HT1080 (cell line): ENCODE measurements at places on chromosomes 12 and 14. TPM values are rescaled to one million over a fixed set of nuclear protein-coding genes. Genes with fewer than 3 reads are reported as not detected.

The EVL gene
- 11.4 and 21.7 TPM in 2 replicates for total RNA-seq

- no peak for DNase-seq
Observed at GRCh38 chr12:83676781-83677295, 990.1 kb downstream of the TMTC2 start.

DNA sequence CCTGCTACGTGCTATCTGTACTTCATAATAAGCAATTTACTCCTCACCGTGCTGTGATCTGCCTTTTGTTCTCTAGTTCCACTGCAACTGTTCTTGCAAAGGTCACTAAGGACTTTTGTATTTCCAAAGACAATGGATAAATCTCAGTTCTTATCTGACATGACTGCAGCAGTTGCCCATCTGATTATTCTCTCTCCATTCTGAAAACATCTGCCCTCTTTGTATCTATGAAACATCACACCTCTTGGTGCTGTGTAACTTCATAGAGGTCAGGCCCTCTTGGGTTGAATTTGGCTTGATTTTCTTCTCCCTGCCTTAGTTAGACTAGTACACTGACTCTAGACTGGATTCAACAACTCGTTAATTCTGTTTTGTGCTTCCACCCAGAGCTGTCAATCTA lies 319.6 kb downstream of the BTG1 start:
- DNase-seq, result no peak

The TAS2R7 gene
- not detected in 2 replicates for total RNA-seq

DNA sequence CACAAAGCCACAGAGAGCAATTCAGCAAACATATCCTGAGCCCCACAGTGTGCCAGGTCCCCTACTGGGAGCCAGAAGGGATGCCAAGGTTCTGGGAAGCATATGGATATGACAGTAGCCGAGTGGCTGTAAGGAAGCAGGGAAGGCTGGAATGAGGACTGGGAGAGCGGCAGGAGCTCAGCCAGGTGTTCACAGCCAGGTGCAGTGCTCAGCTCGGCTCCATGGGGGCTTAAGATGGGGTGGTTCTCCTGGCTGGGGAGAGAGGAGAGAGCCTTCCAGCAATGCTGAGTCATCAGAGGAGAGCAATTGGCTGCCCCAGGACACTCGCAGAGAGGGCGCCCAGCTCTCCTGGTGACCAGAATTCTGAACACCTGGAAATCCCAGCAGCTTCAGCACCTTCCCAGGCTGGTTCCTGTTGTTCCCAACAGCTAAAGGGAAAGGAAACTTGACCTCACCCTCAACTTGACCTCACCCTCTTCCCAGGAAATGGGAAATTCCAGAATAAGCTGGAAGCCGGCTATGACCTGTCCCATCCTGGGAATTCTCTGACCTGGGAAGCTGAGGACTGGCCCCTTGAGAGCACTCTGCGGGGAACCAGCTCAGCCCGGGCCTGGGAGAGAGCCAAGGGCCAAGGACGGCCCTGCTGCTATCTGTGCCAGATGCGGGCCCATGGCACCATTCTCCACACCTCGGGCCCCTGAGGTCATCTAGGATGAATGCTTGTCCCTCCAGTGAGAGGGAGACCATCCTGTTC lies 34.6 kb downstream of the SLC6A12 start:
- DNase-seq, result no peak

DNA sequence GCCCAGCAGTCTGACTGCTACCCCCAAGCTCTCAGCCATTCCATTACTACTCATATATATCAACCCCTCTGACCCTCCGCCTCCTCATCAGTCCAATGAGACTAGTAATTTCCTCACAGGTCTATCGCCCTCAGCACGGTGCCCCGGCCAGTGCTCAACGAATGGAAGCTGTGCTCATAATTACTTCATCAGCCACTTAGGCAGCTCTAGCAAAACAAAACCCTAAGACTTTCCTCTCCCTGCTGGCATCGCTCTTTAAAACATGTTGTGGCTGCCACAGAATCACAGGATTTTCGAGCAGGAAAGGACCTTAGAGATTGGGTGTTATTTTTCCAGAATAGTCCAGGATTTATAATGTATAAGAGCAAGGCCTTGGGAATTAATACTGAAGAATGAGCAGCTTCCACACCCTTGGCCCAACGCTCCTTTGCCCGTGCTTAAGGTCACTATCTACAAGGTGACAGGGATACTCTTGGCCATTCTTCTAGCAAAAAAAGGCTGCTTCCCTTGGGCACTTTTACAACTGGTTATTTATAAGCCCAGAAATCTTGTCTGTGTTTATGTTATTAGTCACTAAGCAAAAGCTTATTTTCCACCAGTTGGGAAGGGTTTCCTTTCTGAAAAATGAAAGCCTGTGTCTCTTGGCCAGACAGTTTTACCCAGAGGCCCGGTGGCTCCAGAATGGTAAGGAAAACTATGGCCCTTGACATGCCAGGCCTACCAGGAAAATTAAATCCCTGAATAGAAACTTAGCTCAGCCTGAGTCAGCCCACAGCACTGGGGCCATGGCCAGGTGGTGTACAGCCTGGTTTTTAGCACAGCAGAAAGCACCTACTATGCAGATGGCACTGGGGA lies 47.9 kb downstream of the NUAK1 start:
- peak; percentile 82 for DNase-seq

The BICDL1 gene
- not detected in 2 replicates for total RNA-seq

DNA sequence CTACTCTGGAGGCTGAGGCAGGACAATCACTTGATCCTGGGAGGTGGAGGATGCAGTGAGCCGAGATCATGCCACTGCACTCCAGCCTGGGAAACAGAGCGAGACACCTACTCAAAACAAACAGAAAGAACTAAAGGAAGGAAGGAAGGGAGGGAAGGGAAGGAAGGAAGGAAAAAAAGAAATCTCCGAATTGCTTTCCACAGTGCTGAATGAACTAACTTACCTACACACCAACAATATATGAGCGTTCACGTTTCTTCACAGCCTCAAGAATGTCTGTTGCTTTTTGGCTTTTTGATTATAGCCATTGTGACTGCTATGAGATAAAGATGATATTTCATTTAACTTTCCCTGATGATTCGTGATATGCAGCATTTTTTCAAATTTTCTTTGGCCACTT lies 1343.7 kb downstream of the LRFN5 start:
- DNase-seq, result no peak

The CPNE6 gene
- not detected in 2 replicates for total RNA-seq

GRCh38 chr14:23124337-23124954 lies 5.4 kb upstream of the CEBPE start:
- no peak for DNase-seq

GRCh38 chr14:61656341-61656740 lies 39.0 kb upstream of the HIF1A start:
- DNase-seq, result no peak

- peak; percentile 26 for DNase-seq
Observed at GRCh38 chr12:104507672-104508071, 50.9 kb downstream of the CHST11 start.

DNA sequence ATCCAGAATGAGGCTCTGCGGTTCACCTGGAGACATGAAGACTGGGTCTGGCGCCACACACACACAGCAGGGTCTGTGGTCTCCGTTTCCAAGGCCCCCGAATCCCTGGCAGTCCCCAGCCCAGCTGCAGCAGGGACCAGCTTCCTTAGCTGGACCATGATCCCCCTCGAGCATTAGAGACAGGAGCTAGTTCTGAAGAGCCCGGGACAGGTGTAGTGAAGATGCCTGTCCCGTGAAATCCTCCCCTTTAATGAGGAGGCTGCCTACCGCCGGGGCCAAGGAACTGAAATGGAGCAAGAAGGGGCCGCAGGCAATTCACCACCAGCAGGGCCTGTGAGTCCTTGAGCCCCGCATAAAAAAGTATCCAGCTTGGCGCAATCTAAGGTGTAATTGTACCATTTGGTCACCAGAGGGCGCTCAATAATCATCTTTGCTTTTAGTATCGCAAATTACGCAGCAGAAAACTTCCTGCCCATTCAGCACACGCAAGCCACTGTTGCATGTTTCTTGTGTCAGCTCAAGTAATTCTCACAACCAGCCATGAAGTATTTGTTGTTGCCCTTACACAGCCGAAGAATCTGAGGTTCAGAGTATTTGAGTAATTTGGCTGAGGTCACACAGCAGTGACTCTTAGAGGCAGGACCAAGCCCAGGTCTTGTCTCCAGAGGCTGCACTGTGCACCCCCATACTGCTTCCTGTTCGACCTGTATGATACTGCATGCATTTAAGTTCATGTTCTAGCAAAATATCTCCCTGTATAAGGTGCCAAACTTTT lies 54.3 kb upstream of the PPP2R5C start:
- peak; percentile 78 for DNase-seq

DNA sequence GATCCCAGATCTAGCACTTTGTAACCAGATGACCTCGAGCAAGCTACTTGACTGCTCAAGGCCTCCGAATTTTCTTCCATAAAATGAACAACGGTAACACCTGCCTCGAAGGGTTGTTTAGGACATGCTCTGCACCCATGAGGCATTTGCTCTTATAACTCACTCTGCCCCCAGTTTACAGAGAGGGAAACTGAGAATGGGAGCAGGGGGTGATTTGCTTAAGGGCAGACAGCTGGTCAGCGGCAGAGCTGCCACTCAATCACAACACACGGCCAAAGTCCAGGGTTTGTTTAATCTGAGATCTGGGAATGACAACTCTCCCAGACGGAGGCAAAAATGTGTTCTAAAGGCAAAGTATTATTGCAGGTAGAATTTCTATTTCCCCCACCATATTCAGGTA lies 156.3 kb downstream of the RIMBP2 start:
- no peak for DNase-seq

DNA sequence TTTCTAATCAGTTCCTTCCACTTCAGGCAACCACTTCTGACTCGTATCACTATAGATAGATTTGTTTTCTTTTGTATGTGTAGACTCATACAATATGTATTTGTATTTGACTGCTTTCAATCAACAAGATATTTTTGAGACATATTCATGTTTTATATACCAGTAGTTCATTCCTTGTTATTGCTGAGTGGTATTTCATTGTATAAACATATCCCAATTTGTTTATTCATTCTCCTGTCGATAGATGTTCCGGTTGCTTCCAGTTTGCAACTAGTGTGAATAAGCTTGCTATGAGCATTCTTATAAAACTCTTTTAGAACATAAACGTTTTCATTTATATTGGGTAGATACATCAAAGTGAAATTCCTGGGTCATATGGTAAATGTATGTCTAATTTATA lies 119.2 kb downstream of the FIGNL2 start:
- no peak for DNase-seq

The TIMELESS gene
- total RNA-seq, result 17.5 and 21.3 TPM in 2 replicates

- DNase-seq, result no peak
Observed at GRCh38 chr12:64652346-64652745, 42.1 kb downstream of the RASSF3 start.

DNA sequence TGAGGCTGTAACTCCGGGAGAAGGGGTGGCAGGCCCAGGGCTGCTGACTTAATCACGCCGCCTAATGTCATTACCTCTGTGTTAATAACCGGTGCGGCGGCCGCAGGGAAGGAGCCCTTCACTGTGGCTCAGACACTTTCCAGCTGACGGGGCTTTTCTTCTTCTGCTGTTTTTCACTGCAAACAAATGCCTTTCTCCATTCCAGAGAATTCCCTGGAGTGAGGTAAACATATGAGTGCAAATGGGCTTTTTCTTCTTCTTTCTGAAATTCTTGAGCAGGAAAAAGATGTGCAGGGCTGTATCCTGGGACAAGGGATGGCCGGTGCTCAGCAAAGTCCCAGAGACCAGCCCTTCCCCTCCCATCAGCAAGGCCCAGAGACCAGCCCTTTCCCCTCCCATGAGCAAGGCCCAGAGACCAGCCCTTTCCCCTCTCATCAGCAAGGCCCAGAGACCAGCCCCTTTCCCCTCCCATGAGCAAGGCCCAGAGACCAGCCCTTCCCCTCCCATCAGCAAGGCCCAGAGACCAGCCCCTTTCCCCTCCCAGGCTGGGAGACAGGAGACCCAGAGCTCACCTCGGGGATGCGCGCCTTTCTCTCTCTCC lies 33.4 kb upstream of the FAM181A start:
- DNase-seq, result no peak

The PZP gene
- not detected in 2 replicates for total RNA-seq

DNA sequence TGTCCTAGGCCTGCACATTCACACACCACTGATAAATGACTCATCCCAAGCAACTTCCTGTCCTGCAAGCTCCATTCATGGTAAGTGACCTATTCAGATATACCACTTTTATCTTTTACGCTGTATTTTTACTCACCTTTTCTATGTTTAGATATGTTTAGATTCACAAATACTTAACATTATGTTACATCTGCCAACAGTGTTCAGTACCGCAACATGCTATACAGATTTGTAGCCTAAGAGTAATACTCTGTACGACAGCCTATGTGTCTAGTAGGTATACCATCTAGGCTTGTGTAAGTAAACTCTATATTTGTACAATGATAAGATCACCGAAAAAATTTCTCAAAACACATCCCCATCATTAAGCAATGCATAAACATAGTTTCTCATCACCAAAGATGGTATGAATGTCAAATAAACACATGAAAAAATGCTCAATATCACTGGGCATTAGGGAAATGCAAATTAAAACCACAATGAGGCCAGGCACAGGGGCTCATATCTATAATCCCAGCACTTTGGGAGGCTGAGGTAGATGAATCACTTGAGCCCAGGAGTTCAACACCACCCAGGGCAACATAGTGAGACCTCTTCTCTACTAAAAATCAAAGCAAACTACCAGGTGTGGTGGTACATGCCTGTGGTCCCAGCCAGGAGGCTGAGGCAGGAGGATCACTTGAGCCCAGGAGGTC lies 20.7 kb downstream of the ATXN2 start:
- DNase-seq, result peak; percentile 87
